ENCODE measurements at places on chromosomes 5 and 9.

GRCh38 chr5:109516390-109516789 lies 106.6 kb upstream of the PJA2 start:
- DNase-seq, result no peak

GRCh38 chr9:136856079-136856476 lies 3.9 kb downstream of the MAMDC4 start:
- DNase-seq, result no peak

DNA sequence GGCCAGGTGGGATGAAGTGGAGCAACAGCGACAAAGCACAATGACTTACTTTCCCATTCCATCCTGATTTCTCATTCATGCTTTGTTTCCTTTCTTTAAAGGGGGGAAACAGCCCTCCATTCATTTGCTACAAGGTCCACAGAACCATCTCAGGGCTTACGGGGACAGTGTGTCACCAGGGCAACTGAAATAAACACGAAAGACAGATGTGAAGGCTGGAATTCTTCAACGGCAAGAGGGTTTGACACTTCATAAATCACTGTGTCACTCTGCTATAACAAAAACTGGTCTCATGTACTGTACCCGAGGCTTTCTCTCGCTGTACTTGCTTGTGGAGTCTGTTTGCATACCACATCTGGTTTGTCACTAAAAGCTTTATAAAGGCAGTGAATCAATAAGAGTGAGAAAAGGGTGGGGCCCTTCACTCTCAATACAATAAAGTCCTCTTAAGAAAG lies 150.8 kb downstream of the EFNA5 start:
- DNase-seq, result peak; percentile 10

GRCh38 chr5:67878933-67879332 lies 336.6 kb upstream of the PIK3R1 start:
- DNase-seq, result no peak

GRCh38 chr5:88785746-88786565 lies 97.0 kb downstream of the MEF2C start:
- peak; percentile 56 for DNase-seq

GRCh38 chr9:73151653-73152542 lies at the start of gene ANXA1:
TSS of gene ANXA1 (plus strand) at chr9:73151865. CDS start at chr9:73158536, 6,671 bp downstream.
- DNase-seq, result peak; percentile 4

- no peak for DNase-seq
These were observed 82.2 kb upstream of the IL12B start for GRCh38 chr5:159412284-159413046.

DNA sequence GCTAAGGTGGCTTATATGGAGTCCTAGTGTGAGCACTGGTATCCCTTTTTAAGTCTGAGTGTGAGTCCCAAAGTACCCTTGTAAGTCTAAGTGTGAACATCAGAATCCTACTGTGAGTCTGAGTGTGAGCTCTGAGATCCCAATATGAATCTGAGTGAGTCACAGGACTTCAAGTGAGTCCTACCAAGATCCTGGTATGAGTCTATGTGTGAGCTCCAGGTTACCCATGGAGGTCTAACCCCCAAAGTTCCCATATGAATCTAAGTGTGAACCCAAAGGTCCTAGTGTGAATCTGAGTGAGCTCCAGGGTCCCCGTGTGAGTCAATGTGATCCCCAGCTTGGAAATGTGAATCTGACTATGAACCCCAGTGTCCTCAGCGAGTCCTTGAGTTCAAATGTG lies 2.3 kb downstream of the CNTFR start:
- DNase-seq, result no peak

DNA sequence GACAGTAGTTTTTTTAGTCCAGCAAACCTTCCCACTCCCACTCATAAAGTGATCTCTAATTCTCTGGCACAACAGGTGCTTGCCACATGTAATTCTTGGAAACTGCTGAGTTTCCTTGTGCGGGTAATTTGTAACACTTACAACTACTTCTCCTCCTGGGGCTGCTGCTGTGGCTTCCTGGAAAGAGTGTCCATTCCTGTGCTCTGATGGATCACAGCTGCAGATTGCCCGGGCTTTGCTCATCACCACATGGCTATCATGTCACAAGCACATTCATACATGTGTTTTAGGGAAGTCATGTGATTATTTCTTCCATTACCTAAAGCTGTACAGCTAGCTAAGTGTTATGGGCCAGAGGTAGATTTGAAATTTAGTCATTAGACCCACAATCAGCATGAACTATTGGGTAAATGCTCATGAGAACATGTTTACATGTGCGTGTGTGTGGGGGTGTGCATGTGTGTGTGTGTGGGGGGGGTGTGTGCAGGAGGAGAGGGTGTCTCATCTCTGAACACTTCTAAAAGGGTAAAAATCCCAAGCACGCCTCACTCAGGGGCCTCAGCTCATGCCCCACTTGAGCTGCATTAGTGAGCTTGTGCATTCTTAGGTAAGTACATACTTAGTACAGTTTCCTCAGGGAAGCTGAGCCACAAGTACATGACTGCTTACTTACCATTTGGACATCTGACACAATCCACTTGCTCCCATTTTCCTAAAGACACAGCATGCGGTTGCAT lies 118.1 kb upstream of the CCDC112 start:
- peak; percentile 21 for DNase-seq

DNA sequence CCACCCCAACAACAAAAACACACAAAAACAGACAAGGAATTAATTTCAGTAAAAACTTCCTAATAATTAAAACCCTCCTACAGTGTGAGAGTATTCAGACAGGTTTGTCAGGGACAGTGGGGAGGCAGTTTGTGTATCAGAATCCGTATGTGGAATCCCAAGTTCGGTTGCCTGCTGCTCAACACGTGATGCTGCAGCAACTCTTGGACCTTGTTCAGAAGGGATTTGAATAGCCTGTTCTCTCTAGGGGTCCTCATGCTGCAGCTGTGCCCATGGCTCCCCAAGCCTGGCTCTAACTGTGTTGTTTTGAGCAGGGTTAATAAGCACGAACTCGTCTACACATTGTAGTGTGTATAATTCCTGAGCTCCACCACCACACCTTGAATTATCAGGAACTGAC lies 28.7 kb downstream of the TLE4 start:
- no peak for DNase-seq

DNA sequence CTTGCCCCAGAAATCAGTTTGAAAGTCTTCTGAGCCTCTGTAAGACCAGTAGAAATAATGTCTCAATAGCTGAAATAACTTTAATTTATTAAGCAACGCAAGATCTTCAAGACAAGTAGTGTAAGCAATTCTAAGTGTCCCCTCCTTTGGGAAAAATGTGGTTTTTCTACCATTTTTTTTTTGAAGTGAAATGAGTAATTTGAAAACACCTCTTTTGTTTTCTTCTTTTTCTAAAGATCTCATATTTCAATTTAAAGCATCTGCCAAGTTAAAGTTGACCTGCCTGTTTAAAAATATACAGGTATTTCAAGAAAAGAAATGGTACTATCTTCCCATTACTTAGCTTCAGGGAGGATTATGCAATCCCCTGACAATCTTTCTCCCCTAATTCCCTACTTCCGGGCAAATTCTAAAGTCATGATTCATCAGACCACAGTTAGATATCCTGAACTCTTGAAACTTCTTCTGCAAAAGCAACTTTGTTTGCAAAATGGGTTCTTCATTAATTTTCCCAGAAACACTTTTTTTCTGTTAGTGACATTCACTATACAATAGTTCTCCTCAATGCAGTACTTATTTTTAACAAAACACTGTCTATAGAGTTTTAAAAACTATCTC lies 7.8 kb upstream of the ANXA1 start:
- peak; percentile 13 for DNase-seq

- DNase-seq, result peak; percentile 99
These were observed 7.0 kb downstream of the RANBP6 start for GRCh38 chr9:6008169-6008979.

DNA sequence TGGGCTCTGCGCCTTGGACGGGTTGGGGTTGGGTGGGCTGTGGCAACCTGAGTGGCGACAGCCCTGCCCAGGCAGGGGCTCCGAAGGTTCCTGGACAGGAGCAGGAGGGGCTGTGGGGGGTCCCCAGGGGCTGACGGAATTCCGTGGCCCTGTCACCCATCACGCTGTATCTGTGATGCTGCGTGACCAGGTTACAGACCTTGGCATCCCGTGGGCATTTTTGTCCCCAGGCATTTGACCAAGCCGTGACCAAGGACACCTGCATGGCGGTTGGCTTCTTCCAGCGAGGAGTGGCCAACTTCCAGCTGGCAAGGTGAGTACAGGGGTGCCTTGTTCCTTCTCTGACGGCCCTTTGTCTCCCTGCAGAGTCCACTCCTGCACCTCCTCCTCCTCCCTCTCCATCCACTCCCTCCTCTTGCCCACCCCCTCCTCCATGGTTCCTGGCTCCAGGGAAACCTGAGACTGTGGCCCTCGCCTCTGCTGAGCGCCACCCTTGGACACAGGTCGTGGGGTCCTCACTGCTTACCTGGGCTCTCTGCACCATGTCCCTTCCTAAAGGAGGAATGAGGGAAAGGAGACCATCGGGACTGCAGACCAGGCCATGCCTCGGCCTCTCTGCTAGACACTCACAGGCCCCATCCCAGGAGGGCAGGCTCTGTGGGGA lies 3.0 kb downstream of the NOXA1 start:
- DNase-seq, result no peak

- no peak for DNase-seq
These were observed 119.5 kb upstream of the ACOT12 start for GRCh38 chr5:81513473-81513872.

DNA sequence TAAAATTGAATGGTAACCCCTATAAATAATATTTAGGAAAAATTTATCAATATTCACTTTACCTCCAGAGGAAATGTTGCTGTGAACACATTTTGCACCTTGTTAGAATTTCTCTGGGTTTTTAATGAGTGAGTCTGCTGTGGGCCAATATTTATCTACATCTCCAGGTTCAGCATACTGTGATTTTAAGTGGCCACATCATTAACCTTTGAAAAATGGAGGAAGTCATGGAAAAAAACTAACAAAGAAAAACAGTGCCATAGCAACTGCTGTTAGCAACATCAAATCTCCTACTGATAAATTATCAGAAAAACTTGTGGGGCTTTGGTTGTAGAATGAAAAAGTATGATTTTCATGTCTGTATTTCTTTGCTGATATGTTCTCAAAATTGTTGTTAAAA lies 55.0 kb downstream of the CD180 start:
- peak; percentile 64 for DNase-seq

- no peak for DNase-seq
These were observed 39.6 kb upstream of the SH3PXD2B start for GRCh38 chr5:172493906-172494305.

- DNase-seq, result no peak
These were observed 8.1 kb downstream of the SLC12A7 start for GRCh38 chr5:1103505-1104326.

GRCh38 chr5:66596636-66597182 lies 516 bp downstream of the MAST4 start:
- peak; percentile 74 for DNase-seq

DNA sequence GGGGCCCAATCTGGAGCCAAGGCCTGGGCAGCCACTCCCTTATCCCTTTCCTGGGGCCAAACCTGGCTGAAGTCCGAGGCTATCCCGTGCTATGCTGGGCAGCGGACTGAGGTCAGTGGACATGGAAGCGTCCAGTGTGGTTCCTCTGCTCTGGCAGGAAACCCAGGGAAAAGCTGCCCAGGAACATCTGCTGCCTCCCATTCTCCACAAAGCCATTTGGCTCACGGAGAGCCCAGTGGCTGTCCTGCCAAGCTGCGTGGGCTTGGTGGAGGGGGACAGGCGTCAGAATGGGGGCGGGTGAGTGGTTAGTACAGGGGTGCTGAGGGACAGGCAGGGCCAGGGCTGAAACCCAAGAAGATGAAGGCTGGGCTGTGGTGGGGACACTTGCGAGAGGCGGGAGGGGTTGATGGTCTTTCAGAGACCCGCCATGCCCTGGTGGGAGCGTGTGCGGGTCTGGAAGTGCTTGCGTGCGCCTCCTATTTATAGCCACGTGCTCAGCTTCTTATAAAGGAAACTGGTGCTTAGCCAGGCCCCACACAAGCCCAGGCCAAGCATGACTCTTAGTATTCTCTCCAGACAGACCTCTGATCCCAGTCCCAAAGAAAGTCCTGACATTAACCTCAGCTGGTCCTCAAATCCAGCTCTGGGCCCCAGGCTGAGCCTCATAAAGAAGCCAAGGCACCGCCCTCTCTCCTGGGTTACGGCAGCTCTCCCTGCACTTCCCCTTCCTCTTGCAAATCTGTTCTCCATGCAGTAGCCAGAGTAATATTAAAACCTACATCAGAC lies 9.4 kb upstream of the SLC6A7 start:
- no peak for DNase-seq

GRCh38 chr9:122008559-122008958 lies 84.5 kb downstream of the TTLL11 start:
- no peak for DNase-seq

GRCh38 chr9:121201738-121202533 lies at the start of gene RAB14:
TSS of gene RAB14 (minus strand) at chr9:121201869. CDS start at chr9:121193412, 8,457 bp downstream.
- peak; percentile 99 for DNase-seq

GRCh38 chr9:1070692-1071091 lies 20.5 kb downstream of the DMRT2 start:
- no peak for DNase-seq

- peak; percentile 33 for DNase-seq
These were observed 56.6 kb downstream of the C6 start for GRCh38 chr5:41156739-41157138.

- DNase-seq, result no peak
These were observed 31.4 kb upstream of the TMOD1 start for GRCh38 chr9:97470076-97470475.

GRCh38 chr5:101751105-101751504 lies 545.0 kb downstream of the SLCO4C1 start:
- DNase-seq, result no peak

DNA sequence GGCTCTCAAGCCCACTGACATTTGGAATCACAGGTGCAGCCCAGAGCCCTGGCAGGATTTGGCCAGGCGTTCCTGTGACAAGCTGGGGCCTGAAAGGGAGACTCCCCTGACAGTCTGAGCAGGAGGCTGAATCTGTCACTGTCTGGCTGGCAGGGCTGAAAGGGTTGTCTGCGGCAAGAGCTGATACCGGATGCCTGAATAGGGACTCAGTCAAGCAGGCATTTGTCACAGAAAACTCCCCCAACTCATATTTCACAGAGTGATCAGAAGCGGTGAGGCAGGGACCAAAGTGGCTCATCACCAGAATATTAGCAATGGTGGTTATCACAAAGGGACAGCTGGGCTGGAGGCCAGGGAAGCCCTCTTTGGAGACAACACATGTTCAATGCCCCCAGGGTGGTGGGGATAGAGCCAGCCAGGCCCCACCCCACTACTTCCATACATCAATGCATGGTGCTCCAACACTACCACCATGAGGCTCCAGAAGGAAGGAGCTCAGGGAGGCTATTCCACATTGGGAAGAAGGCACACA lies 295.5 kb downstream of the DTWD2 start:
- no peak for DNase-seq

DNA sequence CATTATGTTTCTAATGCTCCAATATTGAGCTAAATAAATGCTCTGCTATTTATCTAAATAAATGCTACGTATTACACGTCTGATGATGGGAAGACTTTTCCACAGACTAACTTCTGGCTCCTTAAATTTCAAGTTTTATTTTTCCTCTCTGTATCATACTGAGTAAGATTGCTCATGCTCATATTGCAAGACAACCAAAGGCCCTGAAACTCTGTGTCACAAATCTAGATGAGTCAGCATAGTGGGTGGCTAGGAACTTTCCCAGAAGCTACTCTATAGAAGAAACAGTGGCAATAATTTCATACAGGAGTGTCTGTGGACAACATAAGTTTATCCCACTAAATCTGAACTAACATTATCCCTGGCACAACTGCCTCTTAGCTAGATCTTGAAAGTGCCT lies 53.0 kb upstream of the RFX3 start:
- no peak for DNase-seq

GRCh38 chr9:89446961-89447310 lies 51.0 kb downstream of the SEMA4D start:
- no peak for DNase-seq
